RCC 7860 (cell line): ENCODE measurements at places on chromosomes 5 and 9.

DNA sequence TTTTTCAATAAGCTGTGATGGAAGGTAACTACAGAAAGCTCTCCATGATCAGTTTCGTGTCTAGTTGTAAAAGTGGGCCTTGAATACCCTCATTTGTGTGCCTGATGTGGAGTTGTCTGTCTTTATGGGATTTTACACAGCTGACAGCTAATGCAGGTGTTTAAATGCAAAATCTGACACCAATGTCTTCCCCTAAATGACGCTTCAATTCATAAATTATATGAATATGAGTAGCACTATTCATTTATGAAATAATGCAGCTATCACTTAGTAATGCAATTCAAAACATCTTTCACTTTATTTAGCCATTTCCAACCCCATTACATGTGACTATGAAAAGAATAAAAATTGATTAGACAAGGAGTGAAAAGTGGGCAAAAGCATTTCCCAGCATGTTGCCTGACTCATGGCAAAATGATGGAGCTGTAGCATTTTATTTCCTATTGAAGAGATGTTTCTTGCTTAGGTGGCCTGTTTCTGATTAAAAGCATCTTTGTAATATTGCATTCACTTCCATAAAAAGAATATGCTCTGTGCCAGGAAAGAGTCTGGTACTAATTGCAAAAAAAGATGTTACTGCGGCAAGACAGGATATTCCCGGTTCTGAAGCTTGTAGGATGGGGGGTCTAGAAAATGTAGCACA lies 116.7 kb upstream of the HAPLN1 start:
- DNase-seq: no peak

GRCh38 chr9:20854444-20854843 lies 170.4 kb downstream of the FOCAD start:
- no peak for DNase-seq

DNA sequence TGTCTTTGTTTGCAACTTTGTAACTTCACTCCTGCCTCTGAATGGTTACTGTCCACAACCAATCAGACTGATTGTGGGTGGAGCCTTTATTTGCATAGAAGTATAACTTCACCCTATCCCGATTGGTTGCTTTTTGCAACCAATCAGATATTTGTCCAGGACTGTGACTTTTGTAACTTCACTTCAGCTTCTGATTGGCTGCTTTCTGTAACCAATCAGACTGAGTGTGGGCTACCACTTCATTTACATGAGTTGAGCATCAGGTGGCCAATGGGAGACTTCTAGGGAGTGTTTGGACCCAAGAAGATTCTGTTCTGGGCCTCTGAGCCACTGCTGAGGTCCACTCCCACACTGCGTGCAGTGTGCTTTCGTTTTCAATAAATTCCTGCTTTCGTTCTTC lies 1810.7 kb upstream of the CDH6 start:
- DNase-seq: peak; percentile 18

DNA sequence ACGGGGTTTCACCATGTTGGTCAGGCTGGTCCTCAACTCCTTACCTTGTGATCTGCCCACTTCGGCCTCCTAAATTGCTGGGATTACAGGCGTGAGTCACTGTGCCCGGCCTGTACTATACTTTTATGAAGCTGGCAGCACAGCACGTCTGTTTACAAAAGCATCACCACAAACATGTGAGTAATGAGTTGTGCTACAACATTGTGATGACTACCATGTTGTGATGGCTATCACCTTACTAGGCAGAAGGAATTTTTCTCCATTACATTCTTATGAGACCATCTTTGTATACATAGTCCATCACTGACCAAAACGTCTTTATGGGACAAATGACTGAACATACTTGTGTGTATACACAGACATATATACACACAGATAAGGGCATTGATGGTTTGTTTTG lies 1019.0 kb downstream of the CDH18 start:
- no peak for DNase-seq

DNA sequence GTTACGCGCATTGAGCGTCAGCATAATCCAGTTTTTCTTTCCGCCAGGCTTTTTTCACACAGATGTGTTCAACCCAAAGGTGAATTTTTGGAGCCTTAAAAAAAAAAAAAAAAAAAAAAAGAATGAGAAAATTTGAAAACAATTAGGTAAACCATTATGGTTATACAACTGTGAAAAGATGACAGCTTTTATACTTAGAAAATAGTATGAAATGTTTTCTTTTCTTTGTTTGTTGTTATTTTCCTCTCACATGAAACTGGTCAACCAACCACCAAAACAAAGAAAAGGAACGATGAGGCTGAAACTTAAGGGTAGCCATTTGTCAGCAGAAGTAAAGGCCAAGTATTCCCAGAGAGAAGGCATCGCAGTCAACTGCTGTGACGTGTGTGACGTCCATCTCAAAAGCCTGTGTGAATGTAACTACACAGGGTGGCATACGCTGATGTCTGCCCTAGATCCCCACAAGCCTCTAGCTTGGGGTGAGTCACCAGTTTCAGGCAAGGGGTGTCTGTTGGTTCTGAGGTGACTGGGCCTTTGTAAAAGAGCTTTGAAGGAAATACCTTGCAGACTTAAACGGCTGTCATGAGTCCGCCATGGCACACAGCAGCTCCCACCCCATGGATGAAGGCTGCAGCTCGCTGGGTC lies 182.9 kb downstream of the AOPEP start:
- peak; percentile 69 for DNase-seq

GRCh38 chr5:126610160-126610559 lies 9.4 kb downstream of the PHAX start:
- DNase-seq: no peak
